ENCODE measurements at places on chromosomes 4 and X.

DNA sequence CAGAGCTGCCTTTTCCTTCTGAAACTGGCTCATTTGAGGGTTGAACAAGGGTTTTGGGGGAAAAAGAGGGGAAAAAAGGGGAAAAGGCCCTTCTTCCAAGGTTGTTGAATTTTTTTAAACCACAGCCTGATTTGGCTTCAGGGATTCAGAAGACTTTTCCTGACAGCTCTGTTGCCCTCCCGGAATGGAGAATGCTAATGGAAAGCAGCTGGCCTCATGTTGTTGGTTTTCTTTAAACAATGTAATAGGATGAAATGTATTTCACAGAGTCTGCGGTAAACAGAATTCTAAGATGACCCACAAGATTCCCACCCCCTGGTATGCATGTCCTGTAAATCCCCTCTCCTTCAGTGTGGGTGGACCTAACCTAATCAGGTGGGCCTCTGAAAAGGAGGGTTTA lies 3.3 kb upstream of the KIAA1210 start:
- DNase-seq, result no peak

DNA sequence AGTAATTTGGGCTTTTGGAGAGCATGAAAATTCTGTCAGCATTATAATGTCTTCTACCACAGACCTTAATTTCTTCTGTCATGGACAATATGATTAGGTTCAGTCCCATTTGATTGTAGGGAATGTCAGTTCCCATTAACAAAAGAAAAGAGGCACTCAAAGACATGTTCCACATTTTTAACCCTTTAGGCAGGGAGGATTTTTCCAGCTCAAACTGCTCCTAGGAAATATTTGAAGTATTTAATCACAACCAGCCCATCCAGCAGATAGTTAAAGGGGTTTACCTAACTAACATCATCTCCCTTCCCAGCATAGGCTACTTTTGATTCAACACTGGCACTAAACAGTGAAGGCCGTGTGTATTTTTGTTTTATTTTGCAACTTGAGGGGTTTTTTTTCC lies 256.0 kb downstream of the DHX15 start:
- no peak for DNase-seq

DNA sequence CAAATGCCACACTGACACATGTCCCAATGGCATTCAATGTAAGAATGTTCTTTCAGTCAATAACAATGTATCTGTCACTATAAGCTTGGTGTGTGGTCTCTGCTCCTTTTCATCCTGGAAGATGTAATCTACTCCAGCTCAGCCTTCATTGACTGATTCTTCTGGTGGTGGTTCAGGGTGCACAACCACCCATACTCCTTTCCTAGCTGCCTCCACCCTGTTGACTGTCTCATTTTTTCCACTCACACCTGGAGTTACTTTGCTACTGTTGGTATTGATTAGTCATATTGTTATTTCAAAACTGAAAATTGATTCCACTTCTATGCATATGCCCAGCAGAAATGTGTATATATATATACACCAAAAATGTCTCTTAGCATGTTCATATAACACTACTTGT lies 140.5 kb downstream of the ASB9 start:
- no peak for DNase-seq

DNA sequence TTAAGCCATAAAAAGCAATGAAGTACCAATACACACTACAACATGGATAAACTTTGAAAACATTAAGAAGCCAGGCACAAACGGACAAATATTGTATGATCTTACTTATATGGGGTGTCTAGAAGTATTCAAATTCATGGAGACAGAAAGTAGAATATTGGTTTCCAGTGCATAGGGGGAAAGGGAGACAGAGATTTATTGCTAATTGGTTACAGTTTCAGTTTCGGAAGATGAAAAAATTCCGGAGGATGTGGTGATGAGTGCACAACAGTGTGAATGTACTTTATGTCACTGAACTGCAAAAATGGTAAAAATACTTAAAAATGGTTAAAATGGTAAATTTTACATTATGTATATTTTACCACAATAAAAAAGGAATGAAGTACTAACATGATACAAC lies 5.1 kb upstream of the PRDX4 start:
- DNase-seq, result no peak

GRCh38 chrX:153844509-153845082 lies 14.3 kb upstream of the PDZD4 start:
- DNase-seq, result no peak

GRCh38 chr4:94453391-94453963 lies 1.7 kb downstream of the PDLIM5 start:
- DNase-seq, result no peak

- DNase-seq, result no peak
These were observed 655.8 kb downstream of the ZNF674 start for GRCh38 chrX:45889471-45889870.

DNA sequence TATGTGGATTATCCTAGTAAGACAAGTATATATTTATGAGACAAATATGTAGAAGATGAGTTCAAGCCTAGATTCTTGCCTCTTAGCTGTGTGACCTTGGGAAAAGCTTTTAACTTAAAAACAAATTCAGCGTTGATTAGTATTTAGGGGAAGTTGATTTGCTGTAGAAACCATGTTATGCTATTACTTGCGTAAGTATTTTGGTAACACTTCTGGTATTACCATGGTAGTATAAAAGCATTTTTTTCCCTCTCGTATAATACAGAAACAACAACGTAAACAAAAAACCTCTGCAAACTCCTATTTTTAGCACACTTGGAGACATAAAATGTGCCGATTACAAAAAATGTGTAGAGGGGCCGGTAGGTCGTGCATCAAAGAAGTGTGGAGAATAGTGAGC lies 33.2 kb downstream of the STAG2 start:
- no peak for DNase-seq

- no peak for DNase-seq
These were observed 1106.4 kb downstream of the NLGN4X start for GRCh38 chrX:5122181-5122678.

DNA sequence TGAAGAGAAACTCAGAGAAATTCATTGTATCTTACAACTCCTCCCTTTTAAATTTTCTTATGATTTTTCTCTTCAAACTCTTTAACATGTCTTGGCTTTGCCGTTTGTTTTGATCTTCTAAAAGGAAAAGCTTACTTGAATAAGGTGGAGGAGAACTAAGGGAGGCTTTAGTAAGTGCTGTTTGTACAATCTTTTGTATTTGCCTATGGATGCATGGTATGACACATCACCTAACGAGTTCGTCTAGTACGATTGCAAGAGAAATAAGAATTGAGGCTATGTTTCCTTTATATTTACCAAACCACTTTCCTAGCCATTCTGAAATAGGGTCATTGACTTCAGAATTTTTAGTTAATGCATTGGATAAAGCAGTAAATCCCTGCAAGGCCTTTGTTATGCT lies 8.4 kb upstream of the BST1 start:
- no peak for DNase-seq

- DNase-seq, result no peak
These were observed 384.8 kb downstream of the IL15 start for GRCh38 chr4:142021181-142021580.

- no peak for DNase-seq
These were observed 93.0 kb upstream of the ARHGAP24 start for GRCh38 chr4:85381968-85382367.

- DNase-seq, result no peak
These were observed 8.4 kb downstream of the HTRA3 start for GRCh38 chr4:8278009-8278395.

GRCh38 chr4:168892475-168892874 lies 117.6 kb downstream of the CBR4 start:
- no peak for DNase-seq

- DNase-seq, result no peak
These were observed 58.2 kb upstream of the ZNF157 start for GRCh38 chrX:47311932-47312774.

GRCh38 chrX:21662761-21663160 lies 4.6 kb upstream of the KLHL34 start:
- no peak for DNase-seq

- DNase-seq, result no peak
These were observed 104.1 kb downstream of the ZNF518B start for GRCh38 chr4:10353110-10353509.

GRCh38 chrX:130158311-130158710 lies 7.3 kb downstream of the AIFM1 start:
- no peak for DNase-seq

All from stimulated activated CD4-positive, alpha-beta T cell treated with anti-CD3 and anti-CD28 coated beads, TNF-alpha, amount 100 ng/mL, for 4 hours (primary cell).